ENCODE measurements at places on chromosomes 2 and 18.
A peak's percentile ranks its signal among the peaks of the same experiment; 100 is the strongest.

GRCh38 chr18:45488645-45489044, 126.6 kb upstream of the SLC14A2 start:
- DNase-seq, result no peak

DNA sequence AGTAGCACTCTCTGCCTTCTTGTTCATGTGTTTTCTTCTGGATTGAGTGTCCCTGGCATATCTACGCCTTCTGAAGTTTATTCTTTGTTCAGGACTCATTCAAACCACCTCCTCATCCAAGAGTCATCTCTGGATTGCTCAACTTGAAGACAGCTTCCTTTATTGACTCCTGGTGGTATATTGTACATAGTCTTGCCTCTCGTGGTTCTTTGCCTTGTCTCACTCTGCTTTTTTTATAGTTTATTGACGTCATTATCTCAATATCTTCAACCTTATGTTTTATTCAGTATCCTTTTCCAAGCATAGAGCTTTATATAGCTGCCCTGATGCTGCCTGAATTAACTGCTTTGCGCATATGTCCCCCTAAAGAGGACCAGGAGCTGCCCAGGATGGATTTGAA, 161.7 kb downstream of the INSIG2 start:
- no peak for DNase-seq

GRCh38 chr2:175574069-175574468, 392.6 kb upstream of the ATP5MC3 start:
- DNase-seq, result no peak

DNA sequence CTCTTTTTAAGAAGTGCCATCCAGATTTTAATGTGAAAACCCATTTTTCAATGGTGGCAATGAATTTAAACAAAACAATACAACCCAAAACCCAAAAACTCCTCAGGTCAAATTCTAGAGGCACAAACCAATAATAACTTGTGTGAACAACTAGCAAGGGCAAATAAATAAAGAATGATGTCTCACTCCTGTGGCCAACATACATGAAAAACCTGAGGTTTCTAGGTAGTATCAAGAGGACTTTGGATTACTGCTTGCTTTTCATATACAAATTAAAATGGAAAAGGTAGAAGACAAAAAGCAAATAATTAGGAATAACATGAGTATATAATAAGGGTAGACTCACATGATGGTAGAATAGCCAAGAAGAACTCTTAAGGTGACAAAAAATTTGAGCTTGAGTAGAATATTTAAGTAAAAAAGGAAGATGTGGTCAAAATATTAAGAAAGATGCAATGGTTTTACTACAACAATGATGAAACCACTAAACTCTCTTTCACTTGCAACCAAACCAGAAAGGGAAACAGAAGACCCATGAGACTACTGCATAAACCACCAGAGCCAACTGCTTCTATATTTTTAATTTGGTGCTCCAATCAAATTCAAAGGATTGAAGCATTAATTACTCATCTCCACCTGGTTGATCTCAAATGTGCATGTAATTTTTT, 53.5 kb downstream of the DARS1 start:
- DNase-seq, result no peak

DNA sequence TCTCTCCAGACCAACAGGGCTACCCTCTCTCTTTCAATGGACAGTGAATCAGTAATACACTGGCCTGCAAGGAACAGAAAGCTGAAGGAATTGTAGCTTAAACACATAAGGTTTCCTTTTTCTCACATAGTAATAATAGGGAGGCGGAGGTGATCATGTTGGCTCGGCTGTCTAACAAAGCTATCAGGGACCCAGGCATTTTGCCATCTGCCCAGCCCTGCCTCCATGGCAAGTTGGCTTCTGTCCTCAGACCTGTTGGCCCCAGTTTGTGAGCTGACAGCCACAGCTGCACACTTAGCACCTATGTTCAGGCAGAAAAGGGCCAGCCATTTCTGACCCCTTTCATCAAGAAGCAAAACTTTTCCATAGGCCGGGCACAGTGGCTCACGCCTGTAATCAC, 2.0 kb upstream of the CHRNG start:
- DNase-seq, result no peak

DNA sequence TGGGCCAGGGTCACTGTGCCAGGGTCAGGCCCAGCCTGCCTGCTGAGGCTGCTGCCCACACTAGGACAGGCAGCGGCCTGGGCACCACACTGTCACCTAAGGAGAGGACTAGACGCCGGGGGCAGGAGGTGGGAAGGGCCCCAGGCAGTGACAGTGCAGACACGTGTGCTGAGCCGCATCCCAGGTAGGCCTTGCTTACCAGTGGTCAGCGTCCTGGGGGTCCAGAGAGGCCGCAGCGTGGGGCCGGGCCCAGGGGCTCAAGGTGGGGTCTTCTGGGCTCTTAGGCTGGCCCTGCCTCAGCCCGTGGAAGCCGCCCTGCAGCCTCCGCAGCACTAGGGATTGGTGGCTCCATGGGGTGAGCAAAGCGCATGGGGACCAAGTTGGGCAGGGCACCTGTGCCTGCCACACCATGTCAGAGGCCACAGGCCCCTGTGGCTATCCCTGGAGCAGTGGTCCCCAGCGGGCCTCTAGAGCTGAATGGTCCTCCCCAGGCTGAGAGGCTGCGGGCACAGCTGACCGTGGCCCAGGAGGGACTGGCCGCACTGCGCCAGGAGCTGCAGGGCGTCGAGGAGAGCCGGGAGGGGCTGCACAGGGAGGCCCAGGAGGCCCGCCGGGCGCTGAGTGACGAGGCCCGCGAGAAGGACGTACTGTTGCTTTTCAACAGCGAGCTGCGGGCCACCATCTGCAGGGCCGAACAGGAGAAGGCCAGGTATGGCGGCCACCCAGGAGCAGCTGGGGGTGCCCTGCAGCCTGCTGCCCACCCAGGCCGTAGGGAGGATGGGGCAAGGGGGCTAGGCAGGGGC, 35.2 kb upstream of the SNED1 start:
- DNase-seq, result peak; percentile 46

DNA sequence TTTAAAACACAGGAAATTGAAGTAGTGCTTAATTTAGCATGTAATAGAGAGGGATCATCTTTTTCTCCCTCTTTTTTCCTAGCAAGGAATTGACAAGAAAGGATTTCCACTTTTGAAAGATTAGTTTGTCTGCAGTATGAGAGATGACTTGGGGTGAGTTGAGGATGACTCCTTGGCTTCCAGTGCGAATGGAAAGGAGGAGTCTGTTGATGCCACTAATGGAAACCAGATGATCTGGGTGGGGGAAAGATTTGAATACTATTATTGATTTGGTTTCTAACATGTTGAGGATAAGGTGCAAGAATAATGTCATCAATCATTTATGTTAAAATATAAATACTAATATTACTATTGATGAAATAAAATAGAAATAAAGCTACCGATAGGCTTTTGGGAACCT, 205.4 kb downstream of the PPP1R1C start:
- DNase-seq, result no peak

DNA sequence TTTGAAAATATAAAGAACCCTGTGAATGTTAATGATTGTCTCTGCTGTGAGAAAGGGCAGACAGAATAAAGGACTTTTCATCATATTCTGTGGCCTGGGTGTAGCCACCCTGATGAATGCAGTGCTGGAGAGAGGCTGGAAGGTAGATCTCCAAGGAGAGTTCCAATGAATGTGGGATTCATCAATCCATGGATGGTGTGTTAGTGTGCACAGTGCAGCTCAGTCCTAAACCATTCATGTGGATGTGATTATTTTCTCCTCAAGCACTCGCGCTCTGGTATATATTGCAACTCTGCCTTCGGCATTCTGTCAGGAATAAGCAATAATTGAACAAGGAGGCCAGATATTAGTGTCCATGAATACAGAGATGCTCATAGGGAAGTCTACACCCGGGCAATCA, 47.1 kb downstream of the LRRTM1 start:
- DNase-seq, result no peak

- DNase-seq, result no peak
Measured at GRCh38 chr18:26487437-26487836, 60.9 kb downstream of the KCTD1 start.

- no peak for DNase-seq
Measured at GRCh38 chr2:102258386-102259074, 52.8 kb upstream of the IL1RL1 start.

DNA sequence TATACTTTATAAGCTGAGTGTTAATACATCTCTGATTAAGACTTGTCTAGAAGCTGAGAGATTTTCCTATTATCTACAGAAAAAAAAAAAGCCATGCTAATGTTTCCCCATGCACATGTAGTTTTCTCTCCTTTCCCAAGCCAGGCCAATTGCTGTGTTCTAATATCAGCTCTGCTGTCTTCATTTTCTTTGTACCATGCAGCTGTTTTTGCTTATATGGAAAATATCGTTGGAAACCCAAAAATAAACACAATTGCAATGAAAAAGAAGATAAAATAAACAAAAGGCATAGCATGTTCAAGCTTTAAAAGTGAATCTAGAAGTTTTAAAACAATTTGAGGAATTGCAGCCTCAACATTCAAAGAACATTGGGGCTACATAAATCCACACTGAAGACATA, 817.4 kb upstream of the ACVR2A start:
- no peak for DNase-seq

GRCh38 chr18:2880473-2880872, 33.7 kb downstream of the EMILIN2 start:
- peak; percentile 27 for DNase-seq

DNA sequence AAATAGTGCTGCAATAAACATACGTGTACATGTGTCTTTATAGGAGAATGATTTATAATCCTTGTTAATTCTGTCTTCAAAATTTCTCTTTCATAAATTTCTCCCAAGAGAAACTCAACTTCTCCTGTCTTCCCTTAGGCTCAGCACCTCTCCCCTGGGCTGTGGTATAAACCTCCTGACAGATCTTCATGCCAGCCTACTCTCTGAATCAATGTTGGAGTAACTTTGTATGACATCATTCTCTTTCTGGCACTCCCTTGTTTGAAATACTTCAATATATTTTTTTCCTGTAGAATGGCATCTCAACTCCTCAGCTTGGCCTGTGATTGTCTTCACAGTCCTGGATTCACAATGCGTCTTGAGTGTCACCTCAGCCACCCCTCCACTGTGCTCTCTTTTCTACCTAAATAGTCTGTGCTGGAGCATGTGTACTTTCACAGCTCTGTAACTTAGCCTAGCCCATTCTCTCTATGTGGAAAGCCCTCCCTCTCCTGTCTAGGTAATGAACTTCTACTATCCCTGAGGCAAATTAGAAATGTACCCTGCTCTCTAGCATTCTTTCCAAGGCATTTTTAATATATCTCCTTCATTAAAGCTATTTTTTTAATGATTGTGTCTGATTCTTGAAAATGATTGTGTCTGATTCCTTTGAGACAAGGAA, 649.9 kb upstream of the FANCL start:
- DNase-seq, result no peak

- DNase-seq, result peak; percentile 60
Measured at GRCh38 chr18:49020129-49020528, 69.4 kb upstream of the SMAD7 start.

- DNase-seq, result no peak
Measured at GRCh38 chr2:50492477-50492851, 539.5 kb downstream of the NRXN1 start.

- DNase-seq, result no peak
Measured at GRCh38 chr18:43931439-43931838, 654.1 kb upstream of the SYT4 start.

Data from activated effector memory CD4-positive, alpha-beta T cell treated with anti-CD3 and anti-CD28 coated beads, Interleukin-2, amount 50 U/mL, for 16 hours (primary cell).